Stimulated activated CD4-positive, alpha-beta T cell treated with anti-CD3 and anti-CD28 coated beads, Interleukin-1b, Interleukin-23, amount 100 ng/mL, for 1 hour (primary cell): ENCODE measurements at places on chromosomes 12 and 14.

GRCh38 chr12:68178774-68179439 is 19.4 kb upstream of the IFNG start:
- DNase-seq, result no peak

GRCh38 chr12:43501703-43502102 is 50.3 kb downstream of the ADAMTS20 start:
- no peak for DNase-seq

GRCh38 chr14:37021390-37021789 is 151.0 kb downstream of the SLC25A21 start:
- no peak for DNase-seq

DNA sequence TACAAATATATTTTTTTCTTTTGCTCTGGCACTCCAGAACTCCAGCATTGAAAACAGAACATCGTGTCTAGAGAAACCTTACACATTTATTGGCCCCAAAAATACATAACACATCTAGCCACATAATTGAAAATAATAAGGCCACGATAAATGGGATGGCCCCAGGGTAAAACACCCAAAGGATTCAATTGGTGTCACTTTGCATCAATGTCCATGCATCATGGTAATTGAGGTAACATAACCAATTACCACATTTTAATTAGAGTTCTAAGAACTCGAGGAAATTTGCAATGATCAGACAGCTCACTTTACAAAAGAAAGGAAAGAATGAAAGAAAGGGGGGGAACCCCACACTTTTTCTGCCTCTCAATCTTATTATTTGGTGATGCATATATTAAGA is 151.8 kb upstream of the NPAS3 start:
- DNase-seq, result no peak

- DNase-seq, result no peak
Observed at GRCh38 chr12:47791351-47791746, 18.3 kb downstream of the SLC48A1 start.

- DNase-seq, result no peak
Observed at GRCh38 chr14:100778951-100779690, 46.8 kb upstream of the MEG3 start.

DNA sequence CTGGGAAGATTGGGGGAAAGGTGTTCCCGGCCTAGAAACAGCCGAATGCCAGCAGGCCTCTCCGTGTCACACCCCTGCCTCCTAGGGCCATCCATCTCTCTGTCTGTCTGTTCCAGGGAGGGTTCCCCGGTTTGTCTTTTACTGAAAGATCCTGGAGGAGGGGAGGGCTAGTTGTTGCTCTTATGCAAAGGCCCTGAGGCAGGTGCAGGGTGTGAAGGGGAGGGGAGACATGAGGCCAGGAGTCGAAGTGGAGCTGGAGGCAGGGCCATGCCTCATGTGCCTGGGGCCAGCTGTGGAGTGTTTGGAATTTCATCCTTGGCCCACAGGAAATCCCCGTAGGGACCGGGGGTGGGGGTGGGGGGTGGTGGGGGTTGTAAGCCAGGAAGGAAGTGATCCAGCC is 8.7 kb upstream of the RCOR1 start:
- DNase-seq, result no peak

DNA sequence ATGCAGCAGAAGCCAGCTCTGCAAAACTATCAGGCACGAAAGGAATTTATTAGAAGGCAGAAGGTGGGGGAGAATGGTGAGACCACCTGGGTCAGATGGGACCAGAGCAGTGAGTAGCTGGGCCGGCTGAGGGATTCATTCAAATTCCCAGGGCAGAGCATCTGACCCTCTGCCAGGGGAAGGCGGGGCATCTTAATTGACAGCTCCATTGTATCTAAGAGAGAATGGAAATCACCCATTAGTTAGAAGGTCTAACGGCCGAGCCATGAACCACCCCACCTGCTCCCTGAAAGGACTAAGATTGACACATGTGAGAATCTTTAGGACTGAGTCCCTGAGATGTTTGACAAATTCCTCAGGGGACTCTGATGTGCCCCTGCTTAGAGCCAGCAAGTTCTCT is 83.7 kb downstream of the PHETA1 start:
- DNase-seq, result no peak

GRCh38 chr14:37438444-37438843 is 156.6 kb downstream of the FOXA1 start:
- DNase-seq, result no peak

GRCh38 chr12:24902511-24903328 is 46.2 kb downstream of the BCAT1 start:
- DNase-seq, result no peak

DNA sequence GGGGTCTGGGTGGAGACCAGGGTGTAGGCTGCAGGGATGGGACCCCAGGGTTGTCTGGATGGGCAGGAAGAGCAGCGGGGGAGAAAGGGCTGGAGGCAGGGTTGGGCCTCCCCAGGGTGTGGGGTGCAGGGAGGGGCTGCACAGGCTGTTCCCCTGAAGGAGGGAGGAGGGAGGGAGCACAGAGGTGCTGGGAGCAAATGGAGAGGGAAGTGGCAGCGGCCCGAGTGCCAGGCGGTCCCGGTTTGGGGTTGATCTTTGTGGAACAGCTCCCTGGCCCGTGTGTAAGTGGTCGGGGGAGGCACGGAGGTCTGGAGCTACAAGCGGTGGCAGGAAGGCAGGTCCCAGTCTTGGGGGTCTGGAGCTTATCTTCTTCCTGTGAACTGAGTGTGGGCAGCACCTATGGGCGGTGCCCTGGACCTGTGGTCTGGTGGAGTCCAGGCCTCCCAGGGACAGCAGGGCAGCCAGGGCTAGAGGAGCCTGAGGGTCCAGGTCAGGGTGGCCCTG is 391.6 kb downstream of the TMEM121 start:
- no peak for DNase-seq
